ENCODE measurements at places on chromosomes 7 and 10.

GRCh38 chr7:16669581-16669980 is 23.6 kb downstream of the BZW2 start:
- no peak for DNase-seq

DNA sequence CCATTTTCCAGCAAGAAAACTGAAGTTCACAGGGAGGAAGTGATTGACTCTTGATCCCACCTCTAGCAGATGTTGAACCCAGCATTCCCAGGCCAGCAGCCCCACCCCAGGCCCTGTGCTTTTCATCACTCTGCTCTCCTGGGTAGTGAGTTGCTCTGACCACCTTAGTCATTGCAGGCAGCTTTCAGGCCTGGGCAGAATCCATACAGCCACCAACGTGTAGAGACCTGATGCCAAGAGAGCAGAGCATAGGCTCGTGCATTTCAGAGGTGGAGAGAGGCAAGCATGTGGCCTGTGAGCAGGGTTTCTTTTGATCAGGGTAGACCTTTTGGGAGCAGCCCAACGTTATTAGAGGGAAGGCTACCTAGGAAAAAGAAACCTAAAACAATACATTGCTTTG is 334.6 kb downstream of the PTEN start:
- no peak for DNase-seq

DNA sequence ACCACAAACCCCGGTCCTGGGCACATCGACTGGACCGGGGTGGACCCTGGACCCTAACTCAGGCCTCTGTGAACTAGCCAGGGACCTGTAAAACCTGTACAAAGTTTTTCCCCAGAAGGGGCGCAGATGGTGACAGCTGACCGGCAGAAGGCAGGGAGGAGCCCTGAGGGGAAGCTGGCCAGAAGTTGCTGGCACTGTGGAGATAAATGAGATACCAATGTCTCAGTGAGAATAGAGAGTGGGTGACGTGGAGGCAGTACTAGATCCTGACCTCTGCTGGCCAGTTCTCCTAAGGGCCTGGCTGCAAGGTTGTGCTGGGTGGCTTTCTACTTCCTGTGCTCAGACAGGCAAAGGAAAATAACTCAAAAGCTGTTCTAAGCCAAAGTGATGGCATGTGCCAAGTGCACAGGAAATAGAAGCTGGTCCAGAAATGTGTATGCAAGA is 10.6 kb upstream of the TSPAN14 start:
- DNase-seq, result no peak

- DNase-seq, result no peak
These were observed 55.5 kb downstream of the DLD start for GRCh38 chr7:107946451-107946850.

DNA sequence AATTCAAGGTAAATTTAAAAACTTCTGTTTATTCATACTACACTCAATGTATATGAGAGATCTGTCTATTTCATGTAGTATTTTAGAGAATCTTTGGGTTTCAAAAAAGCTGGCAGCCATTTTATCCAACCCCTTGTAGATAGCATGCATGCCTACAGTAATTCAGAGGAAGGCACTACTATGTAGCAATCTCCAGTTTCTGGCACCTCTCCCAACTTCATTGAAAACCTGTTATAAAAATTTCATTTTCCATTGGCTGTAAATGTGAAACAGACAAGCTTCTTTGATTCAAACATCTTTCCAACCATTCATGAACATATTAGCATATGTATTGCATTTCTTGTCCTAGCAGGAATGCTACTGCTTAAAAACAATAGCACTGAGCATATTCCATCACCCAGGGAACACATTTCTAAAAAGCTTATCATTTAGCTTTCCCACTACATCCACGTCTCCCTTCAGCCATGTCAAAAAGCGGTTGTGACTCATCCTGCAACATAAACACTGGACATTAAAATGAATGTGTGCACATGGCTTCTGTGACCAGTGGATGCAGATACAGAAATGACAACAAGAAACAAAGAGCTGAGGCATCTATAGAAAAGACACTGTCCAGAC is 330.4 kb upstream of the AOAH start:
- no peak for DNase-seq

DNA sequence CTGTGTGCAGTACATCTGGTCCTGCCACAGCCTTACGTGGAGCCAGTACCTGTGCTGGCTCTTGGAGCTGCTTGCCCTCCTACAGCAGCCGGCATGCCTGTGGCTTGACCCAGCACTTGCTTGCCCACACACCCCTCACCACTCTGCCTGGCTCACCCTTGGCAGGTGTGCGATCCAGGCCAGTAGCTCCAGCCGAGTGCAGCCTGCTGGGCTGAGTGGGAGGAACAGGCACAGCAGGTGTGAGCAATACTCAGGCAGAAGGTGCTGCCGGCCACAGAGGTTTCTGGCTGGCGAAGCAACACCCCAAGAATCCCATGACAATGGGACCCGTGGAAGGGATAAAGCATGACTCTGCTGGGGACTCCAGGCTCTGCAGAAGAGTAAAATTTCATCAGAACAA is 173.5 kb upstream of the ADCY1 start:
- no peak for DNase-seq

- no peak for DNase-seq
These were observed 189.9 kb downstream of the HERPUD2 start for GRCh38 chr7:35505066-35505465.

DNA sequence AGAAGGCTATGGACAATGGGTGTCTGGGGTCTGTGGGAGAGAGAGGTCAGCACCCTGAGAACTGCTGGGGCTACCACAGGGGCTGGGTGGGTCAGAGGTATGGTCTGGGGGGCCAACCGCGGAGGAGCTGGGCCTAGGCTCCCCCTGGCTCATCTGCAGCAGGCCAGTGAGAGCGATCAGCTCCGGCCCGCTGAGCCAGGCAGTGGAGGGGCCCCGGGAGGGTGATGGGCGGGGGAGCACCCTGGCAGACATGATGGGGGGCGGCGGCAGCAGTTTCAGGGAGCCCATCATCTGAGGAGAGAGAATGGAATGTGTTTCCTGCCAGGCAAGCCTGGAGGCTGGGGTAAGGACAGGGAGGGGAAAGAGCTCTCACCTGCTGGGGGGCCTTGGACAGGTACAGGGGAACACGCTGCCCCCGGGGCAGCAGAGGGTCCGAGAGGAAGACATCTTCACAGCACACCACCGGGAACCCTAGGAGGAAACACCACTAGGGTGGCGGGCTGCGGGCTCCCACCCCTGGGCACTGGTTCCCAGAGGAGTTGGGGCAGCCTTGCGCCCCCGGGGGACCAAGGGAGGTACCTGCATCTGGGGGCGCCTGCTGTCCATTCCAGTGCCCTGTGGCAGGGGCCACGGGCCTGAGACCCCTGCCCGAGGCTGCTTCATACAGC is 1.3 kb downstream of the SAP25 start:
- DNase-seq, result no peak

DNA sequence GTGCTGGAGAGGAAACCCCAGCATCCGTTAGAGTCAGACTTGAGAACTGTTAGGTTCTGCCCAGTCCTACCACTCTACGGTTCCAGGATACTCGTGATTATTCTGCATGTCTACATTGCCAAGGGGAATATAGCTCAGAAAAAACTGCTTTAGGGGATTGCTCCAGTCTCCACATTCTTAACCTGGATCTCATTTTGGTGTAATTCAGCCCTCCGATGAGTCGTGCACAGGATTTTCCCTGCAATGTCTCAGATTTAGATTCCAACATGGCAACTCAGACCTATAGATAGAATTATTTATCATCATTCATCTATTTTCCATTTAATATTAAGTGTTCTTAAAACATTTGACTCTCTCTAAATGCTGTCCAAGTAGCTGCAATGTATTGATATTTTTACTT is 121.1 kb upstream of the ZEB1 start:
- no peak for DNase-seq

GRCh38 chr7:136969761-136970160 is 101.3 kb downstream of the CHRM2 start:
- no peak for DNase-seq

GRCh38 chr7:18458830-18459229 is 36.7 kb upstream of the HDAC9 start:
- DNase-seq, result no peak

DNA sequence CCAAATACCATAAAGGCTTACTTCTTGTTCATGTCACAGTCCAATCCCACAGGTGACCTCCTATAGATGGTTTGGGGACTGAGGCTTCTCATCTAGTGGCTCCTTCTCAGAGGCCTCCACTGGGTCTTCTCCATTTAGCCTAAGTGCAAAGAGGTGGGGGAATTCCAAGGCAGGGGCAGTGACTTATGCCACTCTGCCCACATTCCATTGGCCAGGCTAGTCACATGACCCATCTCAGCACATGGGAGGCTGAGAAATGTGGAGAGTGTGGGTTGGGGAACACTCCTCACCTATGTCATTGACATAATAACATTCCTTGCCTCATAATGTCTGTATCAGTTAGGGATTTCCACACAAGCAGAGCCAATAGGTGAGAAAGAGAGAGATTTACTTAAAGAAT is 104.3 kb upstream of the PLXNA4 start:
- DNase-seq, result no peak

DNA sequence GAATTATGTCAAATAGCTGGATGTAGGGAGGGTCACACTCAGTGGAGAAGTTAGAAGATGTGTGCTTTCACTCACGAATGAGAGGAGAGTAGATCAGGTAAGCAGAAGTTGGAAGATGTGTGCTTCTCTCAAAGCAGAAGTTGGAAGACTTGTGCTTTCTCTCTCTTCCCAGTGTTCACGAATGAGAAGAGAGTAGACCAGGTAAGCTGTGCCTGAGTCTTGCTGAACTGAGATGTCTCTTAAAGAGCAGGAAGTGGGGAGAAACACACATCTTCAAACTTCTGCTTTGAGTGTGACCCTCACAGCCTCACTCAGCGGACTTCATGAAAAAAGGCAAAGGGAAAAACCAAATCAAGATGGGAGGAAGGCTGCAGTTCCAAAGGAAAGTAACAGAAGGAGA is 7.0 kb upstream of the TMEM243 start:
- no peak for DNase-seq

- DNase-seq, result no peak
These were observed 43.0 kb upstream of the MACC1 start for GRCh38 chr7:20260223-20260622.

- DNase-seq, result no peak
These were observed 30.9 kb downstream of the GRID2IP start for GRCh38 chr7:6520163-6520981.

GRCh38 chr7:47100817-47101435 is 481.0 kb downstream of the TNS3 start:
- DNase-seq, result no peak

- DNase-seq, result no peak
These were observed 142.9 kb upstream of the AKR1E2 start for GRCh38 chr10:4683137-4683536.

DNA sequence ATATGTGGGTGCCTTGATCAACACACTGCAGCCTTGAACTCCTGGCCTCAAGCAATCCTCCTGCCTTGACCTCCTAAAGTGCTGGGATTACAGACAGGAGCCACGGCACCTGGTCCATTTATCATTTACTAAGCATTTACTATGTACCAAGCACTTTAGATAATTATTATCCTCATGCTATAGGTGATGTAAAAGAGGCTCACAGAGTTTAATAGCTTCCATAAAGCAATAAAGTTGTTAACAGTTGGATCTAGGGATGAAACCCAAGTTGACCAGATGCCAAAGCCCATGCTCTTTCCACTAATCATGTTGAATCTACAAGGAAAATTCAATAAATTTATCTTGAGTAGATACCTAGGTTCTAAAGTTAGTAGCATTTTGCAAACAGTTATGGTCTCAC is 5.0 kb downstream of the NAPEPLD start:
- no peak for DNase-seq

DNA sequence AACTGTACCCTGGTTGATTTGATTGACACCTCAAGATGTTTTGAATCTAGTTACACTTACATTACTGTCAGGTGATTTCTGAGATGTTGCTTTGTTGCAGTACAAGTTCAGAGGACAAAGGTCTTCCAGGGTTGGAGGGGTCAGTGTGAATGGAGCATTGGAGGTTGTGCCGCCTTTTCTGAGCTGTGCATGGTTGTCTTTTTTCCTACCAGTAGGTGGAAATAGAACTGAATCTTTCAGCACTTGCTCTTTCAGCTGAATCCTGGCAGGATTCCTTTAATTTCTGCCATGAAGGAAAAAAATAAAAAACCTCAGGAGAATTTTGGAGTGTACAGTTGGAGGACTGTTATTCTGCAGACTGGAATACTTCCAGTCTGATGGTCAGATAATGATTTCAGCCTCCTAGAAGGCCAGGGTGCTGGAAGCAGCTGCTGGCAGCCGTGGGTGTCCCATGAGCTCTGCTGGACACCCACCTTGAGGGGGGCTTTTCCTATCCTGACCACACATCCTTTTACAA is 82.7 kb downstream of the PLCE1 start:
- DNase-seq, result no peak

All from stimulated activated CD8-positive, alpha-beta memory T cell treated with anti-CD3 and anti-CD28 coated beads, Interleukin-7, amount 100 ng/mL, for 1 hour (primary cell).